Activated T-cell treated with anti-CD3 and anti-CD28 coated beads, Interleukin-2, amount 50 U/mL, for 48 hours (primary cell): ENCODE measurements at places on chromosomes 2 and 18.

DNA sequence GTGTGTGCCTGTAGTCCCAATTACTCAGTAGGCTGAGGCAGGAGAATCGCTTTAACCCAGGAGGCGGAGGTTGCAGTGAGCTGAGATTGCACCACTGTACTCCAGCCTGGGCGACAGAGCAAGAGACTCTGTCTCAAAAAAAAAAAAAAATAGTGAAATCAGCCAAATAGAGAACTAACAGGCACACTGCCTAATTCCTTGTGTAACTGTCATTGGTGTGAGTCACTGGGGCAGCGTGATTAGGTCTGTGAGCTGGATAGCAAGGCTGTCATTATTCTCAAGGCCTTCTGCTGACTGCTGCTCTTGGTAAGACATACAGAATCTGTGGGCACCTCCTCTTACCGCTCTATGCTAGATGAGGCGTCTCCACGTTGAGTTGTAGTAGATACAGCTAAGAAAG is 270.3 kb downstream of the NEDD4L start:
- no peak for DNase-seq

GRCh38 chr2:116769514-116769913 is 1045.0 kb upstream of the DDX18 start:
- DNase-seq = no peak

- DNase-seq = no peak
Observed at GRCh38 chr2:37911296-37911873, 13.7 kb upstream of the RMDN2 start.

DNA sequence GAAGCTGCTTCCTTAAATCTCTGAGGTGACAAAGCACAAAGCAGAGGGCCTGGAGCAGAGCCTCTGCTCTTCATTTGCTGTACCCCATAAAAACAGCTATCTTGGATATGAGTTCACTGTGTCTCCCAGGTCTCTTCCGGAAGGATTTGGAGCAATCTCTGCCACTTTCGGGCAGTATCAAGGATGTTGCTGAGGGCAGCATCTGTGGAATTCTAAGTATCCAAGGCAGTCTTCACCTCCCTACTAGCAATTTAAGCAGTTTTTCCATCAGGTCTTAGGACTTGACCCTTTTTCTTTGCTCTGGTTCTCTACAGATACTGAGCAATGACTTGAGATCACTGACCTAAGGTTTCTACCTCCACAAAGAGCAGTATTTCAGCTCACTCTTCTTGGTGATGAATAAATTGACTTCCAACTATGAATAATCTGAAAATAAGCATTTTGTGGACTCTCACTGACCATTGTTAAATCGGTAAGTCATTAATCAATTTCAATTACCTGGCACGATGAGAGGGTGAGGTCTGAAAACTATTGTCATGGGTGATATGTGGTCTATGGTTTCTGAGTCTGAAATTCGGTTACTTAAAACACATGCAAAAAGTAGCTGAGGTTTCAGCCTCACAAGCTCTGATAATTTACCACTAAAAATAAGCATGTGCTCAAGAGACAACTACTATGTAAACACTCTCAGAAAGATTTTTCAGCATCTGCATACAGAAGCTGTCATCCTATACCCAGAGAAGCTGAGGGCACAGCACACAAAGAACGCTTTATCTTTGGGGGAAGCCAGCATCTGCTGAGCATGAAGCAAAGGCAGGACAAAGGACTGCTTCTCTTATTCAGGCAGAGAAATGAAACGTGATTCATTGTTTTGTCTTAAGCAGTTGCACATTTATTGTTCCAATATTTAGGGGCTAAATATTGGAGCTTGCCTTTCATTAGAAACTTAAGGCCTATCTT is 32.1 kb upstream of the SPATS2L start:
- DNase-seq = no peak

GRCh38 chr2:193583638-193584400 is 1389.1 kb upstream of the TMEFF2 start:
- DNase-seq = no peak

GRCh38 chr2:212726403-212726802 is 187.8 kb upstream of the ERBB4 start:
- DNase-seq = no peak

GRCh38 chr2:198775737-198776136 is 682.0 kb downstream of the SATB2 start:
- DNase-seq = no peak

- DNase-seq = no peak
Observed at GRCh38 chr2:42425697-42426096, 64.7 kb upstream of the COX7A2L start.

DNA sequence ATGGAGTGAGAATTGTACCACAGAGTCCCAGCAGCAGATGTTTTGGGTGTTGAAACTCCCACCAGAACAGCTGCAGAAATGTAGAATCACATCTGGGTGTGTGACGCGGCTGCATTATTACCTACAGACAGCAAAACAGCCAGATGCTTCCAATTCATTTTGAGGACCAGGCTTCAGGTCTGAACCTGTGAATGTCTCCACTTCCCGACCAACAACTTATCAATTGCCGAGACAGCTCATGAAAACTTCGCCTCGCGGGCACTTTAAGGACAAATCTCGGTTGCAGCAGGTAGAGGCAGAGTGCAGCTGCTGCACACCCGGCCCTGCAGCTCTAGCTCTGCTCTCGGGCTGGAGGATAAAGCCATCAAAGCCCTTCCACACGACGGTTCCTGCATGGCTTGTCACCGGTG is 202.0 kb downstream of the HRH4 start:
- no peak for DNase-seq

- no peak for DNase-seq
Observed at GRCh38 chr2:213034585-213034984, 116.8 kb downstream of the IKZF2 start.

GRCh38 chr2:953975-954686 is 3.5 kb downstream of the SNTG2 start:
- no peak for DNase-seq

DNA sequence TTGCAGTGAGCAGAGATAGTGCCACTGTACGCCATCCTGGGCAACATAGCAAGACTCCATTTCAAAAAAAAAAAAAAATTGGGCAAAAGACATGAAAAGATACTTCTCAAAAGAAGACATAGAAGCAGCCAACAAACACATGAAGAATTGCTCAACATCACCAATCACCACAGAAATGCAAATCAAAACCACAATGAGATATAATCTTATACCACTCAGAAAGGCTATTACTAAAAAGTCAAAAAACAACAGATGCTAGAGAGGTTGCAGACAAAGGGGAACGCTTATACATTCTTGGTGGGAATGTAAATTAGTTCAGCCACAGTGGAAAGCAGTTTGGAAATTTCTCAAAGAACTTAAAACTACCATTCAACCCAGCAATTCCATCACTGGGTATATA is 43.1 kb upstream of the CHAC2 start:
- DNase-seq = no peak

- no peak for DNase-seq
Observed at GRCh38 chr18:61127714-61128467, 205.3 kb upstream of the CDH20 start.

GRCh38 chr2:32738939-32739338 is 111.1 kb downstream of the TTC27 start:
- no peak for DNase-seq

- DNase-seq = no peak
Observed at GRCh38 chr2:10885094-10885860, 26.5 kb upstream of the KCNF1 start.

GRCh38 chr2:155178921-155179320 is 480.4 kb downstream of the KCNJ3 start:
- DNase-seq = no peak

DNA sequence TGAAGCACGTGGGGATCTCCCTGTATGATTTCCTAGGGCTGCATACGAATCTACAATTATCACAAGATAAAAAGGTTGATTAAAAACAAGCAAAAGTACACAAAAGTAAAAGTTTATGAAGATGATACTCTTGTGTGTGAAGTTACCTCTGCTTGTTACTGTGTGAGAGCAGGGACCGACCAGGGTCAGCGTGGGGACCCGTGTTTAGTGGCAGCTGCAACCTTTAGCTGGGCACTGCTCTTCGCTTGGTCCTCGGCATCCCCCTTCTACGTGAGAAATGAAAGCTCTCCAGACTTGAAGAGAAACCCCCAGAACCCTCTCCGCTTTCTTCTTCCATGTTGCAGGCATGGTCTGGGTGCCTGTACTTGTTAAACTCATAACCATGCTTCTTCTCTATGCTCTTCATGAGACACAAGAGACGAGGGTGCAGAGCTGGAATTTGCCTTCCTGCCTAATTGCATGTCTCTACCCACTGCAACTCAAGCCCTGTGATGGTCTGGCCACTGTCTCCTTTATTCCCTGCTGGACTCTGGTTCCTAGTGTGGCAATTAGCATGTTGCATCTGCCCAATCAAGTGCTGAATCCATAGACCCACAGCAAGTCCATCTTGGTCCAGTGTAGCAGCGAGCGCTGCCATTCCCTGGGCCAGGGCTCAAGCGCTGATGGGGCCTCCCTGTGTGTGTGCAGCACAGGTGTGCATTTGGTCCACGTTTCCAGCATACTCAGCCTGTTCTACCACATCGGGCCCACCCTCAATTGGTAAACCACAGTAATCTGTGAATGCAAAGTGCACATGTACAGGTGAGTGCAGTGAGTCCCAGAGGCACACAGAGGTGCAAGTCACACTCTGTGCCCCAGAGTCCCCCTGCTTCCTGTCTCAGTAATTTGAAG is 88.5 kb downstream of the TWIST2 start:
- no peak for DNase-seq

- DNase-seq = no peak
Observed at GRCh38 chr18:22556222-22557167, 138.8 kb upstream of the CTAGE1 start.

- DNase-seq = no peak
Observed at GRCh38 chr2:191170773-191171172, 20.0 kb upstream of the STAT4 start.

DNA sequence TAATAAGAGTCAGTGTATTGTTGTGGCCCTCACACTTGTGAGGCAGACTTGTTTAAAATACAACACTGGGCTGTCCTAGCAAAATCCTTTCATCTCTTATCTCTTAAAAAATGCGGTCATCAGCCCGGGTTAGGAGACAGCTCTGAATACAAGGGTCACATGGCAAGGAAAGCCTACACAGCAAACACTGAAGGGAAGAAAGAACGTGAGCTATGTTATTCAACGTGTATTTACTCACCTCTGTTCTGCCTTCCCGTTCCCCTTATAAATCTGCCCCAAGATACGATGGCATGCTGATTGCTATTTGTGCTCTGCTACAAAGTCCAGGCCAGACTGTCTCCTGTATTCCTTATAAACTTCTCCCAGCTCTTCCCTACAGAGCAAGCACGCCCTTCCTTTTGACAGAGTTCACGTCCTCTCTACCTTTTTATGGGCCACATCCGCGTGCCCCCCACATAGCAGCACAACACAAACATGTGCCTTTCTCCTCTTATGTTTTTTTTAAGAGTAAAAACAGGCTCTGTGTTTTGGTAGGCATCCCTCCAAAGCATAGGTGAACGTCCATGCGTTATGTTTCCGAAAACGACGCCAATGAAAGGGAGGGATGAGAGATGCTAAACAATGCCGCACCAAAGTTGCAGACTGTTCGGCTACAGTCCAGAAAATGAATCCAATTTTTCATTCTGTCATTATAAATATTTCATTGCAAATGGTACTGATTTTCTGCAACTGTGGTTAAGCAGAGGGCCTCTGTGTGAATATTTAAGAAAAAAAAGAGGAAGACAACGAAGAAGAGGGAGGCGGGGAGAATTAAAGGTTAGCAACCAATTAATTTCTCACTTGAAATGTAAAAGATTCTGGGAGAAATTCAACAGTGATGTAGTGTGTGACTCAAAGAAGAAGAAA is 274.7 kb downstream of the ZNF521 start:
- DNase-seq = no peak

- DNase-seq = no peak
Observed at GRCh38 chr2:64114912-64115277, 29.3 kb downstream of the PELI1 start.

- no peak for DNase-seq
Observed at GRCh38 chr2:42835577-42836371, 43.4 kb upstream of the HAAO start.

DNA sequence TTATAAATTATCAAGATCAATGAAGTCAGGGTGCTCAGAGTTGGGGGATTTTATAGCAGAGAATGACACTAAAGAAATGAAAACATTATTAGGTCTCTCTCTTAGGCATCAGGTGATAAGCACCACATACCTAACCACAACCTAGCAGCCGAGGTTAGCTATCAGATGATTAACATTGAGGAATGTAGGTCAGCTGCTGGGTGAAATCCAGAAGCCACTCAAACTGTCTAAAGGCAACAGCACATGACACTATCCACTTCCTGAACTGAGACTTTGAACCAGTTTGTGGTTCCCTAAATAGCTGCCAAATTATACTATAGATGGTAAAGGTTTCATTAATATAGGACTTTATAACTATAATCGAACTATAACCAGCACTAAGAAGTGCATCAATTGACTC is 4.7 kb downstream of the EPG5 start:
- no peak for DNase-seq

GRCh38 chr2:45851576-45852304 is 200.3 kb downstream of the PRKCE start:
- no peak for DNase-seq

DNA sequence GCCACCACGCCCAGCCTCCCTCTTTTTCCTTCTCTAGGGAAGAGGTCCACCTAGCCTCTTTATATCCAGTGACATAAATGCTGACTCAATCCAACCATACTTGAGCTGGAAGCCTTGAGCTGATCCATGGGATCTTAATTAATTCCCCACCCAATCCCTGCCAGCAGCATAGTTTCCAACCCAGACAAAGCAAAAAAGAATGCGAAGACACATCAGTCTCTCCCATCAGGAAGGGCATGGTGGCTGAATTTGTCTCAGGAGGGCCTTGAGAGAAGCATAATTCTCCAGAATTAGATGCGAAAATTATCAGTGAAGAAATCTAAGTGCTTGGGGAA is 22.5 kb downstream of the CASP10 start:
- DNase-seq = no peak

GRCh38 chr2:131142849-131143248 is 37.7 kb downstream of the PLEKHB2 start:
- no peak for DNase-seq

- DNase-seq = no peak
Observed at GRCh38 chr2:108268001-108268400, 20.7 kb upstream of the SULT1C2 start.

- no peak for DNase-seq
Observed at GRCh38 chr2:46117379-46117778, 179.8 kb upstream of the EPAS1 start.

DNA sequence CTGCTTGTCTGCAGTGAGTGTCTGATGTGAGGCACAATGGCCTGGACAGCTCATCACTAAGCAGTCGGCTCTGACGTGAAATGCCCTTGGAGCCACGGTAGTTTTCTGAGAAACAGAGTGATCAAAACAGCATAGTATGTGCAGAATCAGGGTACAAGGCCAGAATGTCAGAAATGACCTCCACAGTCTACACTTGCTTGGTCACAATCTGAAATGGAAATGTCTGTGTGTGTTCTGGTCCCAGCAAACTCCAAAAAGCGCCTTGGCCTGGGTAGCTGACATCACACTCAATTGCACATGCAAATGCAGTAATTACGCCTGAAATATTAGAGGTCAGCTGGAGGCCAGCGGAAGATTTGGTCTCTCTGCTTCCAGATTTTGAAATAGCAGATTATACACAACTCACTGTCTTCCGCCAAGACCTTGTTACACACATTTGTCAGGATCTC is 95.4 kb downstream of the CTAGE1 start:
- no peak for DNase-seq

GRCh38 chr2:233419602-233420391 is 65.5 kb downstream of the DGKD start:
- peak; percentile 59 for DNase-seq

- no peak for DNase-seq
Observed at GRCh38 chr2:175690113-175690837, 311.8 kb downstream of the LNPK start.
